ENCODE measurements at places on chromosomes 12 and 14.
A peak's percentile ranks its signal among the peaks of the same experiment; 100 is the strongest.

- DNase-seq = no peak
Measured at GRCh38 chr14:68756000-68756481, 36.8 kb downstream of the ZFP36L1 start.

- DNase-seq = no peak
Measured at GRCh38 chr14:102185360-102185759, 45.7 kb downstream of the WDR20 start.

GRCh38 chr12:86698641-86698980, 442.4 kb upstream of the MGAT4C start:
- no peak for DNase-seq

DNA sequence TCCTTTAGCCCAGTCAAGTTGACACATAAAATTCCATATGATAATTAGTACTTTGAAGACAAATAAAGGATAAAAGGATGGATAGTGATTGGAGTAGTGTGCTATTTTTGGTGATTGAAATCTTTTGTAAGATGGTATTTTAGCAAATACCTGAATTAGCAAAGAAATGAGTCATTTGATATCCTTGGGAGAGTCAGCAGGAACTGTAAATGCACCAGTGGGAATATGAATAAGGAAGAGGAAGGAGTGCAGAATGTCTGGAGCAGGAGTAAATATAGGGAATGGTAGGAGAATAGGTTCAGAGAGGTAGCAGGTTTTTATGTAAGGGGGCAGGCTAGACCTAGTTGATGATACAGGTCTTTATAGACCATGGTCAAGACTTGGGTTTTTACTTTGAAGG, 75.0 kb downstream of the TRMT5 start:
- no peak for DNase-seq

- no peak for DNase-seq
Measured at GRCh38 chr14:49306152-49306751, 279.9 kb downstream of the RPS29 start.

- DNase-seq = no peak
Measured at GRCh38 chr12:62230652-62231051, 29.6 kb upstream of the USP15 start.

DNA sequence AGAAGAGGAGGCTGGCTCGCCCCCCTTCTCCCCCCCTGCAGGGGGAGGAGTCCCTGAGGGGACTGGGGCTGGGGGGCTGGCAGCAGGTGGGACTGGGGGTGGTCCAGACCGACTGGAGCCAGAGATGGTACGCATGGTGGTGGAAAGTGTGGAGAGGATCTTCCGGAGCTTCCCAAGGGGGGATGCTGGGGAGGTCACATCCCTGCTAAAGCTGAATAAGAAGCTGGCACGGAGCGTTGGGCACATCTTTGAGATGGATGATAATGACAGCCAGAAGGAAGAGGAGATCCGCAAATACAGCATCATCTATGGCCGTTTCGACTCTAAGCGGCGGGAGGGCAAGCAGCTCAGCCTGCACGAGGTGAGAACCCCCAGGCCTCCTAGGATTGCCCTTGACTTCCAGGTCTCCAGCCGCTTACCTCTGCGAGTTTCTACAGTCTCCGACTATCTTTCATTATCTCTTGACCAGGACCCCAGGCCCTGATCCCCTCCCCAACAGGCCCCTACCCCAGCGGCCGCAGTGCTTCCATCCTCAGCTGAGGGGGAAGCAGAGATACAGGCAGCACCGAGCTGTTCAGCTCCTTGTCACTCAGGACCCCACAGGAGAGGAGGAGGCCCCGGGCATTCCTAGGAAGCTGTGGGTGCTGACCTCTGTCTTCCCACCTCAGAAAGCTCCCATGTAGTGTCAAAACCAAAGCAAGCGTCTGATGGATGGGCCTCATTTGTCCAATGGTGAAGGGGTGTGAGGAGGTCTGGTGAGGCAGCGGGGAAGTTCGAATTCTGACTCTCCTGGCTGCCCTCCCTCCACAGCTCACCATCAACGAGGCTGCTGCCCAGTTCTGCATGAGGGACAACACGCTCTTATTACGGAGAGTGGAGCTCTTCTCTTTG, 3.0 kb downstream of the NAB2 start:
- no peak for DNase-seq

DNA sequence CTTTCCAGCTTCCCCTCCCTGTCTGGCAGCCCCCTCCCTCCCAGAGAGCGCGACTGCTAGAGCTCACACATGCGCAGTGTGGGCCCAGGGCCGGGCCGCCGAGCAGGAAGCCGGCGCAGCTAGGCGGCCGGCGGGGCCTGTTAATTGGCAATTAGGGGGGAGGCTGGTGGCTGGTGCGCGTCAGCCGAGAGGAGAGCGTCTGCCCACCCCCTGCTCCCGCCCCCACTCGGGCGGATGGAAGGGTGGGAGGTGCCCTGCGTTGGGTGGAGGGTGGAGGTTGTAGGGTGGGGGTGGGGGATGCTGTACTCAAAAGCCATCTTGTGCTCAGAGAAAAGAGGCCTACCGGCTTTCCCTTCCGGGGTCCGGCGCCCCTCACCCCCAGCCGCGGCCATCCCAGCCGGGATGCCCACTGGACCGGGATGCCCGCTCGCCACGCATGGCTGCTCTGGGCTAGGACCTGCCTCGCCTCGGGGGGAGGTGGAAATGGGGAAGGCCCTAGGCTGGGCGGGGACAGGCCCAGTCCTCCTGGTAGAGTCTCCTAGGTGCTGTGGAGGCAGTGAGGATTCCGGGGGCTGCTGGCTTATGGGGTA, 9.2 kb downstream of the HOXC8 start:
- DNase-seq = no peak

GRCh38 chr12:58814036-58814435, 106.3 kb downstream of the LRIG3 start:
- no peak for DNase-seq

- DNase-seq = no peak
Measured at GRCh38 chr14:30995689-30996088, 29.8 kb upstream of the AP4S1 start.

GRCh38 chr12:133080368-133081158, at the start of gene ZNF140:
Gene ZNF140 (plus strand): TSS chr12:133080923. CDS start chr12:133081321, 398 bp downstream.
- DNase-seq = peak; percentile 84

DNA sequence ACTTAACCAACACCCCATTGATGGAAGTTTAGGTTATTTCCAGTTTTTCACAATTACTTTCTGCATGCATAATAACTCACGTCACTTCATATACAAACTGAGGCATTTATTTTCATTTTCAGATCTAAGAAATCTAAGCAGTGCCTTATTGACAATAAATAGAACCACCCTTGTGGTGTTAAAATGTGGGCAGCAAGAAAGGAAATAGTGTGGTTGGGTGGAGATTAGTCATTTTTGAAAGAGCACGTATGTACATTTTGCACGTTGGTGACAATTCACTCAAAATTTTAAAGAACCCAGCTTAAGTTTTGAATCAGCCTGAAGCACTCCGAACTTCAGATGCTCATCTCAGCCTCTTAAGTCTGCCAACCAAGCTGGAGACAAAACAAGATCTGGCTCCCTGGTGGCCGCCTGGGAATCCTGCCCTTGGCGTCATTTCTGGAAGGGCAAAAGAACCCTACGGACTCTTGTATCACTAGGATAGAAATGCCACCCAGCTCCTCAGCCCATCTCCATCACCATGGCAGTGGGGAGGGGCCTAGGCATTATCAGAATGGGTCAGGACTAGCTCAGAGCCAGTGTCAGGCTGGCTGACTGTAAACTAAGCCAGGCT, 89.5 kb upstream of the BCL2L14 start:
- DNase-seq = no peak

- no peak for DNase-seq
Measured at GRCh38 chr14:95140060-95140858, 17.1 kb downstream of the DICER1 start.

DNA sequence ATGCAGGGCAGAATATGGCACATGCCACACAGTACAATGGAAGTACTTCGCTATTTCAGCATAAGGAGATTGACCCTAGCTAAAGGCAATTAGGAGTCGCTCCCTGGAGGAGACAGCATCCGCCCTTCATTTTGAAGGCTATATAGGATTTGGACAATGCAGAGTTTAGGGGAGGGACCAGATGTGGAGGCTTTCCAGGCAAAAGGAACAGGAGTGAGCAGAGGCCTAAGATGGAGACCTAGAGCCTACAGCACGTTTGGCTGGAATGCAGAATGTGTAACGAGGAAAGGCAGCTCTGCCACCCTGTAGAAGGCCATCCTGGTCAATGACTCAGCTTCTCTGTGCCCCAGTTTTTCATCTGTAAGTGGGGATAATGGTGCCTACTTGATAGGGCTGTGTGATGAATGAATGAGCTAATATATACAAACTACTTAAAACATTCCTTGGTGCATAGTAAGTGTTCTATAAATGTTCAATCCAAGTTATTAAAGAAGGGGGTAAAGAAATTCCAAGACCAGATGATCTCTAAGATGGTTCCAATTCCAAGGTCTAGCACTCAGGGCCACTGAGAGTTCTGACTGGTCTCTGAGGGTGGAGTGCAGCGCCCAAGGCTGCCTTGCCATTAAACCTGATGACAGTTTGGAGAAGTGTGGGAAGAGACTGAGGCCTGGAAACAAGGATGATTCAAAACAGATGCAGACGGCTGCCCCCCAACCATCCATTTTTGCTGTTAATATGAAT, 54.3 kb upstream of the FRMD6 start:
- DNase-seq = no peak

DNA sequence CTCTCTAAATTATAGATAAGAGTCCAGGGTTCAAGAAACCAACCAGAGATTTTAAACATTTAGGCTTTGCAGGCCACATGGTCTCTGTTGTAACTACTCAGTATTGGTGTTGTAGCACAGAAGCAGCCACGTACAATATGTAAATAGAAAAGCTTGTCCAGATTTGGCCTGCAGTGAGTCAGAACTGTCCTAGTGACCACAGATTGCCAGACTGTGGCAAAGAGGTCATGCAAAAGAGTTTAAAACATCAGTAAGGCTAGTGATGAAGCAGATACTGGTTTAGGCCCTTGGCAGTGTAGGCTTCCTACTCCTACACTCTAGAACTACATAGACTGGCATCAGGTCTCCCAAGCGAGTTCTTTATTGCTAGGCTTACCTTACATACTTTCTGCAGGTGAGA, 117.6 kb upstream of the GARIN6 start:
- no peak for DNase-seq

DNA sequence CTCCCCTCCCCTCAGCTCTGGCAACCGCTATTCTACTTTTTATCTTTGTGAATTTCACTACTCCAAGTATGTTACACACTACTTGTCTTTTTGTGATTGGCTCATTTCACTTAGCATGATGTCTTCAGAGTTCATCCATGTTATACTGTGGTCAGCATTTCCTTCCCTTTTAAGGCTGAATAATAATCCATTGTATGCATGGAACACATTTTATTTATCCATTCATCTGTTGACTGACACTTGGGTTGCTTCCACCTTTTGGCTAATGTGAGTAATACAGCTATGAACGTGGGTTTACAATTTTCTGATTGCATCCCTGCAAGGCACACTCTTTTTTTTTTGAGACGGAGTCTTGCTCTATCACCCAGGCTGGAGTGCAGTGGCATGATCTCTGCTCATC, 53.0 kb upstream of the FUT8 start:
- no peak for DNase-seq

DNA sequence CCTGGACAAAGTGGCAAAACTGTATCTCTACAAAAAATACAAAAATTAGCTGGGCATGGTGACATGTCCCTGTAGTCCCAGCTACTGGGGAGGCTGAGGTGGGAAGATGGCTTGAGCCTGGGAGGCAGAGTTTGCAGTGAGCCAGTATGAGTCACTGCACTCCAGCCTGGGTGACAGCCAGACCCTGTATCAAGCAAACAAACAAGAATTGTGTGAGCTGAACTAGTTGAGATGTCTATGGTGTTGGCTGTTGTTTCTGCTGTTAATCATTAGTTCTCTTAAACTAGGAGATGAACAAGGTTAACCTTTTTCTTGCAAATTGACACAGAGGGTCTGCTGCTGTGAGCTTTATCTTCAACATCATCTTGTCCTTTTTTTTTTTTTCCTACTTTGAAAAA, 23.6 kb downstream of the RASSF3 start:
- DNase-seq = no peak

GRCh38 chr14:104132981-104133380, 5.4 kb upstream of the KIF26A start:
- no peak for DNase-seq

DNA sequence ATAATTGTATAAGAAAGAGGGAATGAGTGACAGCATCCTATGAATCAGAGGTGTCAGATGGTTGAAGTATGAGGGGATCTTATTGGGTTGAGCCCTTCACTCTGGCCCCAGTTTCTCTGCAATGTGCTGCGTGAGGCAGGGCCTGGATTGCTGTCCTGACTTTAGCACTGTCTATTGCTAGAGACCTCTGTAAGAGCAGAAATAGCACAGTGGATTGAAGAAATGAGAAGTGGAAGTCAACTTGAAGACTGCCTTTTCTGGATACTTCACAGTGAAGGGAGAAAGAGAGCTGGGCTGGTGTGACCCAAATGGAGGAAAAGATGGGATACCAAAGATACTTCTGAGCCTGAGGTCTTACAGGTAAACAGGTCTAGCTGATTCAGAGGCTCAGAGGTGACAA, 5.8 kb downstream of the ASCL4 start:
- no peak for DNase-seq

DNA sequence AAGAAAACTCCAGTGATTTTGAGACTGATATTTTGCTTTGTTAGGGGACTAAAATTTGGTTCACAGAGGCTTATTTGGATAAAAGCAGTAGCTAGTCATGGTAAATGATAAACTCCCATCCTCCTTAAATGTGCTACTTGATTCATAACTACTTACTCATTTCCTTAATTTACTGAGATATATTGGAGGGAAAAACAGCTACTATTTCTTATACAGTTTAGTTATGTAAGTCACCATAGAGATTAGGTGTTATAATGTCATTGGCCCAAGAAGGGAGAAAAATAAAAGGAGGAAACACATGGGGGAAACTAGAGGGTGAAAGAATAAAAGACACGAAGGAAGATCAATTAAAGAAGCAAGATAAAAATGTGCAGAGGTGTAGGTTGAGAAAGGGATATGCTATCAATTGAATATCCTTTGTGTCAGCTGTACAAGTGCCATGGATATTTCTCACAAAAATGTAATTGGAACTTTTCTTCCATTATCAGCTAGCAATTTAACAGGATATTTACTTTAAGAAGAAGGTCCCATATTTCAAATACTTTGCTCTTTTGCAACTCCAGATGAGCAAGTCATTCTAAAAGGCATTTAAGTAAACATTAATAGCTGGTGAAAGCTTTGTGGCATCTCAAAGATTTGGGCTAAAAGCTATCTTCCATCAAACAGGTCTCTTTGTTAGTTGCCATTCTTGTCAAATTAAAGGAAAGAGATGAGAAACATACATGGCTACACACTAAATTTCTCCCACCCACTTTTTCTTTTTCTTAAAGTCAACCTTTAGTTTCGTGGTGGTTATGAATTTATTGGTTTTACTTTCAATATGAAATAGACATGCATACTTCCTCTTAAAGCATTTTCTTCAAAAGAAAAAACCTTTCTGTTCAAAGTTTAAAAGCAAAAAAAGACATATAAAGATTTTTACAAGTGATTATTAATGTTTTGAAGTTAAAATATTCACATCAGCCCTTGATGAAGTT, 439.5 kb downstream of the CCER1 start:
- DNase-seq = no peak

DNA sequence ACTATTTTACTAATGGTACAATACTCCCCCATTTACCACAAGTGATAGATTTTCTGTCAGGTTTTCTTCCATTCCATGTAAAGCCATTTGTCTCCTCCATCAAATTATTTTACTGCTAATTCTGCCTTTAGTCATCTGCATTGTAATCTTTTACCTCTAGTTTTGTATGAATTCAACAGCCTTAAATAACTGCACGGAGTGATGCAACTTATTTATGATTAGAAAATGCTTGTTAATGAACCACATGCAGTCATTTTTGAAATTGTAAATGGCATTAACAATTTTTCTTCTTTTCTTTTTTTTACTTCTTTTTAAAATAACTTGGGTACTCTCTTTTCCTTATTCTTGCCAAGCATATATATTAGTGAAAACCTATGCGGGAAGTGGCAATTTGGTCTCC, 71.5 kb downstream of the RESF1 start:
- DNase-seq = no peak

All from stimulated activated CD4-positive, alpha-beta T cell treated with anti-CD3 and anti-CD28 coated beads, Interleukin-1b, Interleukin-23, amount 100 ng/mL, for 1 hour (primary cell).